ENCODE measurements at places on chromosomes 6 and 20.
A peak's percentile ranks its signal among the peaks of the same experiment; 100 is the strongest.

DNA sequence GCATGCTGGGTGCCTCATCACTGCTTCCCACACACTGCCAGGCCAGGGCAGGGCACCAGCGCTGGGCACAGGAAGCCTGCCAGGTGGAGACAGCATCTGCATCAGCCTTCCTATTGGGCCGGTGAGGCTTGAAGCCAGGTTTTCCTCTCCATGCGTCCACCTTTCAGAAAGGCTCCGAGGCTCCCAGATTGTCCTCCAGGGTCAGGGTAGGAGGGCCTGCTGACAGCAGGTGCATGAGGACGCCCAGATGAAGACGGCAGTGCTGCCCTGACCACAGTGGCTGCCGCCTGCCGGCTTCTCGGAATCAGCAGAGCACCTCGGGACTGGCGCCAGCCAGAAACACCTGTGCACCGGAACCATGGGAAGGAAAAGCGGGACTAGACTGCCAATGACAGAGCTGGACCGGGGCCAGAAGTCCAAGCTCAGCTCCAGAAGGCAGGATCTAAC lies 170.5 kb upstream of the CST7 start:
- DNase-seq: no peak

DNA sequence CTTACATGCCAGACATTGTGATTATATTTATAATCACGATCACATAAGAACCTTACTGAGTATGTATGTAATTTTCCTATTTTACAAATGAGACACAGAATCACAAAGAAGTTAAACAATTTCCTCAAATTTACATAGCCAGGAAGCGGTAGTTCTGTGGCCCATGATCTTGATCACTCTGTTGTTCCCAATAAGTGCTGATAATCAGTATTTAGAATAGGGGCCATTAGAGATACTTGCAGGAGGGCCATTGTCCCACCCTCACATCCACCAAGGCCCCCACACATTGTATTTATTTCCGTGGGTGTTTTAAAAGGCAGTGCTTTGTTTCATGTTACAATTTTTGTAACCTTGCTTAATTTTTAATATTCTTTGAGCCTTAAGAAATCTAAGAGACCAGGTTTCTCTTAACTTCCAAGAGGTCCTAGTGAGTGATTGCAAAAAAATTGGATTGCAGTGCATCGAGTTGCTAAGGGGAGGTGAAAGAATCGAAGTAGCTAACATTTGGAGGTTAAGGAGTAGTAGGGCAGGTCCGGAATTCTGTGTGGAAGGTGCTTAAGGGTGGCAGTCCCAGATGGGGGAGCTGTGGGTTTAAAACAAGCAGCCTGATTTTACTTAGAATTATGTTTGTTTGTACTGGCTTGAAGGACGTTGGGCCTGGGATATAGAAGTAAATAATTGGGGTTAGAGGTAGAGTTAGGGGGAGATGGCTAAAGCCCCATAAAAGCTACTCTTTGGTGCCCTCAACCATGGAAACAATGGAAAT lies 339.4 kb downstream of the CDKAL1 start:
- DNase-seq: no peak

DNA sequence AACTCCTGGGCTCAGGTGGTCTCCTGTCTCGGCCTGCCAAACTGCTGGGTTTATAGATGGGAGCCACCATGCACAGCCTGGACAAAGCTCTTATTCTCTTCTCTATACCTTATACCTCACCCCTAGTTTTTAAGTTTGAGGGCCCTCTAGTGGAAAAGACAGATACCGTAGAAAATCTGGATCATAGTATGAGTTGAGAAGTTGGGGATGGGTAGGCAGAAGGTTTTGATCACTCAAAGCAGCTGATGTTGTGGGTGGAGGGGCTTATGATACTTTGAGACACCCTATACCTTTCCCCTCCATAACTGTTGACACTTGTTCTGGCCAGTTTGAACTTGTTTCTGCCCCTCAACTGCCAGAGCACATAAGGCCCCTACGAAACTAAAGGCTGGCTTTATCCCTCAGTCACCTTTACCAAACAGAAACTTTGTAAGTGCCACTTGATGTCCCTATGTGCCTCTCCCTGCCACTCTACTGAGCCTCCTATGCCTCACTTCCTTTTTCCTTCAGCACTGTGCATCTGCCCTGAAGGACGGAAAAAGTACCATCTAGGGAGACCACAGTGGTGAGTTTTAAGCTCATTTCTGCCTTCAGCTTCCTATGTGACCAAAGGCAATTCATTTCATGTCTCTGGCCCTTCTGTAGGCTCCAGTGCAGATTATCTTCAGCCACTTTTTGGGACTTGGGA lies 28.6 kb downstream of the RALY start:
- DNase-seq: no peak

GRCh38 chr6:118578617-118579016 lies 30.5 kb downstream of the PLN start:
- no peak for DNase-seq

DNA sequence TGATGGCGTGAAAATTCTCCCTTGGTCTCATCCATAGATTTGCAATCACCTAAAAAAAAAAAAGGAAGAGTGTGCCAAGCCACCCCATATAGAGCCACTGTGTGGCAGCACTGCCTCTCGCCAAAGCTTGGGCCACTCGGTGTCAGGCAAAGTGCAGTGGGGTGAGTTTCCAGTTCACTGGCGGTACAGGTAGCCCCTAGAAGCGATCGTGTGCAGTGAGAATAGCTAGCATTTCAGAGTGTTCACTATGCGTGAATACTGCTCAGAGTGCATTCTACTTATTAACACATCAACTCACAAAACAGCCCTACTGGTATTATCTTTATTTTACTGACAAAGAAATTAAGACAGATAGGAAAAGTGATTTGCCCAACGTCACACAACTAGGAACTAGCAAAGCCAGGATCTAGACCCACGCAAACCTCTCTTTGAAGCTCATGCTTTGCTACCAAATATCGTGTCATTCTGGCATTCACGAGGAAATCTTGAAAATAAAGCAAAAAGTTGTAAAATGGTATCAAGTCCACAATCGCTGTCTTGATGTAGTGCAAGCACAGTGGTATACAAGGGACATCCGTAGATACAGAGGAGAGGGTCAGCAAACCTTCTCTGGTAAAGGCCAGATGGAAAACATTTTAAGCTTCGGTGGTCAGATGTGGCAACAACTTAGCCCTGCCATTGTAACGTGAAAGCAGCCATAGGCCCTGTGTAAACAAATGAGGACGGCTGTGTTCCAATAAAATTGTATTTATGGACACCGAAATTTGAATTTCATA lies 10.4 kb upstream of the GCNT2 start:
- DNase-seq: peak; percentile 37

GRCh38 chr20:1854246-1854645 lies 41.0 kb upstream of the SIRPA start:
- DNase-seq: no peak

GRCh38 chr6:124993327-124993726 lies 31.1 kb downstream of the RNF217 start:
- DNase-seq: no peak

DNA sequence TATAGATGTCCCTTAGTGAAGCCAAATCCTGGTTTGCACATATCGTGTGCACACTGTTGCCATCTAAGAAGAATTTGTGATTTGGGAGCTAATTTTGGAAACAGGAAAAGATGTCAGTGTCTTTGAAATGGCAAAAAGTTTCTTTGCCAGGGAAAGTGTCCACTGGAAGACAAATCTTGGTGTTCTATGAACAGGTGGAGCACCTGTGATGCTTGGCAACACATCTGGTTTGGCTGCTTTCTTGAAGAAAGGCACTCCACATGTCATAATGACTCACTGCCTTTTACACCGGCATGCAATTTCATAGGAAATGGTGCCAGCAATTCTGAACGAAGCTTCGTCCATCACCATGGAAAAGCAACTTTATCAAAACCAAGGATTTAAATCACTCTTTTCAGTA lies 1040.0 kb upstream of the MAP3K7 start:
- no peak for DNase-seq

GRCh38 chr6:37050045-37050853 lies 44.8 kb downstream of the FGD2 start:
- DNase-seq: no peak
